ENCODE measurements at places on chromosomes 13 and 19. TPM values are rescaled to one million over a fixed set of nuclear protein-coding genes. Genes with fewer than 3 reads are reported as not detected.

DNA sequence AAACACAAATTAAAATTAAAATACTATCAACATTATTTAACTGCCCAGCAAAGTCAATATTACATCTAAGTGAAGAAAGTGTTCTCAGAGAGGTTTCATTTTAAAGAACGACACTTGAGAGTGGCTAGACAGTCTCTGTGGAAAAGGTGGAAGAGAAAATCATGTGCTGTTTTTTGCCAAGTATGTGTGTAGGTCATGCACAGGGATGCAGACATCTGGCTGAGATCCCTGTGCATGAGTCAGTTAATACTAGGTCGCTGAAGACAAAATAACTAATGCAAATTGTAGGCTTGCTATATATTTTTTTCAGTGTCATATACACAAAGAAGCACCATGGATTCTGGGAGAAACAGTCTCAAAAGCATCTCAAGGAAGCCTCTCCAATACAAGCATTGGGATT, 44.3 kb upstream of the ENOX1 start:
- peaks cover 27% of the 10 kb centered on the region for H3K4me1 ChIP-seq
- no peaks in the 10 kb centered on the region for H3K36me3 ChIP-seq
- no peaks in the 10 kb centered on the region for H3K27me3 ChIP-seq

DNA sequence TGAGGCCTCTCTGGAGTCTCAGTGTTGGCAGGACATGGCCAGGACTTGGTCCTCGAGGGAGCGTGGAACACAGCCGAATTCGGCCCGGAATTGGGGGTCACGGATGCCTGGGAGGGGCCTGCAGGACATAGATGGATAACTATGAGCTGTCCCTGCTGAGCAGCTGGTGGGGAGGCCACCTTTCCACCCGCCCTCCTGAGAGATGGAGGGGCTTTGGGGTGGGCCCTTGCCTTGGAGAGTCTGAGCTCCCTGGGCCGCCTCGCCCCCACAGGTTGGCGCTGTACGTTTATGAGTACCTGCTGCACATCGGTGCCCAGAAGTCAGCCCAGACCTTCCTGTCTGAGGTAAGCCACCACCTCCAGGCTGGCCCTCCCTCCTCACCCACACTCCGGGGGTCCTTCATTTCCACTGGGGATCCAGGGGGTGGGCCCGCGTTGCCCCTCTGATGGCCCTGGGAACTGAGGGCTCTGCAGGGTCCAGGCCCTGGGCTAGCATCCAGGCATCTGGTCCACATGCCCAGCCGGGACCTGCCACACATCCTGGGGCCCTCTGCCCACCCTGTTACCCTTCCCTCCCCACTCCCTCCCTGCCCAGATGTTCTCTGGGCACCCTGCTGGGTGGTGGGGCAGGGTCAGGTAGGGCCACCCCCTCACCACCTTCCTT, 8.0 kb downstream of the SSBP4 start:
- H3K4me3 ChIP-seq = no peak overlapping the region
- no peaks in the 10 kb centered on the region for H3K27me3 ChIP-seq
- H3K4me1 ChIP-seq = peaks cover 29% of the 10 kb centered on the region

GRCh38 chr13:51885651-51886050, 23.9 kb downstream of the CCDC70 start:
- no peak overlapping the region for H3K4me3 ChIP-seq
- H3K36me3 ChIP-seq = no peaks in the 10 kb centered on the region
- H3K27ac ChIP-seq = no peak overlapping the region

- H3K4me3 ChIP-seq = no peak overlapping the region
- H3K36me3 ChIP-seq = no peaks in the 10 kb centered on the region
- H3K27me3 ChIP-seq = peaks cover 50% of the 10 kb centered on the region
- peaks cover 22% of the 10 kb centered on the region for H3K4me1 ChIP-seq
- DNase-seq = no peak
- H3K27ac ChIP-seq = no peak overlapping the region
Observed at GRCh38 chr19:41933693-41934426, 5.6 kb upstream of the ERFL start.

DNA sequence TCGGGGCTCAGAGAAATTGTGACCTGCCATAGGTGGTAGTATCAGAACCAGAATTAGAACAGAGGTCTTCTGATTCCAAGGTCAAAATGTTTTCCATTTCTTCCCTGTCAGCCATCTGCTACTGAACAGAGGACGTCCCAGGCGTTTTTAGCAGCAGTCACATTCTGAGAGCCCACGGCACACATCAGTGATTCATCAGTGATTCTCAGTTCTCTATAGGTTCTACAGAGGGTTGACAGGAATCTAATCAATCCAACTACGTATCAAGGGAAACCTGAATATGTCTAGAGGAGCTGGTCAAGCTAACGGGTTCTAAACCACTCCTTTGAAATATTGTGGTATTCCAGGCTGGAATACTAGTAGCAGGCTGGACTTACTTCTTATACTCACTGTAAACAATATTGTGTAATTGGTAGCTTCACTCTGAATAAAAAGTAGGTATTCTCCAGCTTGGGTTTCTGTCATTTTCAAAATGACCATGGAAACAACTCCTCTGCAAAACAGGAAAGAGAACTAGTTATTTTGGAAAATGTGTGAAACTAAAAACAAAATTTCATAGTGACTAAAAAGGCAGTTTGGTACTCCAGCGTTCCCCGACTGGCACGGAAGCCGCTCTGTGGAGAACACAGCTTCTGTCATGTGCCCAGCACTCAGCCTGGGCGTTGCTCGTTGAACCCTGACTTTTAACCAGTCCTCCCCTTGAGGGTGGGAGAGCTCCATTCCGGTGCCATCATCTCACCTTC, 43.2 kb downstream of the FLT3 start:
- H3K4me1 ChIP-seq = no peaks in the 10 kb centered on the region
- DNase-seq = no peak
- H3K36me3 ChIP-seq = no peaks in the 10 kb centered on the region

DNA sequence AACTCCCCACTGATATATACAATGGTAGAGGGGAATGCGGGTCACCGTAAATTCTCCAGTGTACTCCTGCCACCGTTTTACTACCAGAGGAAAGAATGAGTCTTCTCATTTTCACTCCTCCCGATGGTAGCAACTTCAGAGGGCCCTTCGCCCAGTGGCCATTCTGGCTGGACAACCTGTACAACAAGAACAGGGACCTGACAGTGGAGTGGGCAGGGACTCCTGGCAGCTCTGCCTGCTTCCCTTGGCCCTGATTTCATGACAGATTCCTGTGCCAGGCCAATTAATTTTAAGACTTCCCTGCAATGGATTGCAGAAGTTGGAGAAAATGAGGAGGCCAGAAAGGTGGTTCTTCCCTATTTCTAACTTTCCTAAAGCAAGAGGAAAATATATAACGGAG, 148.9 kb downstream of the GPC6 start:
- no peaks in the 10 kb centered on the region for H3K36me3 ChIP-seq
- DNase-seq = no peak
- H3K27me3 ChIP-seq = no peaks in the 10 kb centered on the region
- no peaks in the 10 kb centered on the region for H3K4me1 ChIP-seq

The AP3D1 gene
- 121 TPM for total RNA-seq

The PRR36 gene
- under 0.01 TPM for total RNA-seq

The PSG11 gene
- not detected for total RNA-seq

All from osteoblast (primary cell).